Stimulated activated CD4-positive, alpha-beta T cell treated with anti-CD3 and anti-CD28 coated beads, Interleukin-12 subunit alpha, Interleukin-12 subunit beta, amount 100 ng/mL, for 24 hours (primary cell): ENCODE measurements at places on chromosomes 2 and 18.

DNA sequence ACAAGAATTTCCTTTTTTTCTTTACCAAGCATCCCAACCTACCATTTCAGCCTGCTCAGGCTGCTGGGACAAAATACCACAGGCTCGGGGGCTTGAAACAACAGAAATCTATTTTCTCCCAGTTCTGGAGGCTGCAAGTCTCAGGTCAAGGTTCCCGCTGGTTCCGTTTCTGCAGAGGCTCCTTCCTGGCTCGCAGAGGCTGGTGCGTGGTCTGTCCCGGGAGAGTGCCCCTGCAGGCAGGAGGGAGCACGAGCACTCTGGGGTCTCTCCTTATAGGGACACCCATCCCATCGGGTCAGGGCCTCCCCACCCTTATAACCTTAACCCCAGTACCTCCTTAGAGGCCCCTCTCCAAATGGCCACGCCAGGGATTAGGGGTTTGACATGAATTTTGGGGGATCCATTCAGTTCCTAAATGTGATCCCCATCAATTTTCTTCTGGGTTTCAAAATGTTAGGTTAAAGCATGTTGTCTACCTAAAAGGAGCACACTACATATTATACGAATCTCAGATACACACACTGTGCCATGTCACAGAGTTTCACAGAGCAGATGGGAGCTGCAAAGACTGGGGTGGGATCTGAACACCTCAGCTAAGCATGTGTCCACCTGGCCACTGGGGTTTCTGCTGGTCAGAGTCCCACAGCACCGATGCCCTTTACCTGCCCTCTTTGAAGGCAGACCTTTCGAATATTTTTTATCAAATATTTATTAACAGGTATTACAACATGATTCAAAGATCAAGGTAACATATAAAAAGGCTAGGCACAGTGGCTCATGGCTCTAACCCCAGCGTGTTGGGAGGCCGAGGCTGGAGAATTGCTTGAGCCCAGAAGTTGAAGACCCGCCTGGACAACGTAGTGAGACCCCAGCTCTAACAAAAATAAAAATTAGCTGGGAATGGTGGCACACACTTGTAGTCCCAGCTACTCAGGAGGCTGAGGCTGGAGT, 17.6 kb upstream of the ADI1 start:
- no peak for DNase-seq

- DNase-seq: no peak
Measured at GRCh38 chr2:237437566-237437965, 23.6 kb upstream of the COL6A3 start.

- DNase-seq: no peak
Measured at GRCh38 chr2:132980304-132980703, 310.3 kb upstream of the LYPD1 start.

- DNase-seq: no peak
Measured at GRCh38 chr2:203328760-203329540, 756 bp downstream of the ABI2 start.

GRCh38 chr2:146251328-146251727, 1593.5 kb upstream of the ACVR2A start:
- DNase-seq: no peak

DNA sequence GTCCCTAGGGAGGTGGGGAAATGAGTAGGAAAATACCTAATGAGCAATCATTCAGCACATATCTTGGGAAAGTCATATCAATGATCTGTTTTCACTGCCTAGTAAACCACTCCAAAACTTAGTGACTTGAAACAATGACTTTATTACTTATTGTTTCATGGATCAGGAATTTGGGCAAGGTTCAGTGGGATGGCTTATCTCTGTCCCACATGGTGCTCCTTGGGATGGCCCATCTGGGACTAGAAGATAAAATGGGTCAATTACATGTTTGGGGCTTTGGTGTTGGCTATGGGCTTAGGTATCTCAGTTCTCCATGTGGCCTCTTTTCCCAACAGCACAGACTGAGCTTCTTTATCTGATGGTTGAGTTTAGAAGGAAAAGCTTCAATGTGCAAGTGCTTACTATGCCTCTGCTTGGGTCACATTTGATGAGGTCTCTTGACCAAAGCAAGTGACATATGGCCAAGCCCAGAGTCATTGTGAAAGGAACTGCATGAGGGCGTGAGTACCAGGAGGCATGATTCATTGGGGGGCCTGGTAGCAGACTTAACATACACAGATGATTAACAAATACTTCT, 218.1 kb upstream of the TNP1 start:
- no peak for DNase-seq

GRCh38 chr18:8615397-8616027, 6.3 kb downstream of the RAB12 start:
- no peak for DNase-seq

GRCh38 chr2:208047840-208048239, 22.5 kb upstream of the PLEKHM3 start:
- no peak for DNase-seq
